ENCODE measurements at places on chromosomes 12 and 14. TPM values are rescaled to one million over a fixed set of nuclear protein-coding genes. Genes with fewer than 3 reads are reported as not detected.

Gene INHBE
- not detected for total RNA-seq

Gene STK38L
- 65.9 TPM for total RNA-seq

Gene DNAJC22
- total RNA-seq, result 0.93 TPM

Gene PAPOLA
- total RNA-seq, result 85.2 TPM

Gene HRK
- total RNA-seq, result not detected

Gene HPD
- 1.3 TPM for total RNA-seq

Gene MAP3K9
- total RNA-seq, result 3.2 TPM

Gene ANKRD33
- total RNA-seq, result not detected

GRCh38 chr14:22036541-22037239 is 363.1 kb upstream of the OR4E1 start:
- H3K36me3 ChIP-seq, result no peaks in the 10 kb centered on the region
- H3K27me3 ChIP-seq, result no peaks in the 10 kb centered on the region
- no peak overlapping the region for H3K4me3 ChIP-seq

DNA sequence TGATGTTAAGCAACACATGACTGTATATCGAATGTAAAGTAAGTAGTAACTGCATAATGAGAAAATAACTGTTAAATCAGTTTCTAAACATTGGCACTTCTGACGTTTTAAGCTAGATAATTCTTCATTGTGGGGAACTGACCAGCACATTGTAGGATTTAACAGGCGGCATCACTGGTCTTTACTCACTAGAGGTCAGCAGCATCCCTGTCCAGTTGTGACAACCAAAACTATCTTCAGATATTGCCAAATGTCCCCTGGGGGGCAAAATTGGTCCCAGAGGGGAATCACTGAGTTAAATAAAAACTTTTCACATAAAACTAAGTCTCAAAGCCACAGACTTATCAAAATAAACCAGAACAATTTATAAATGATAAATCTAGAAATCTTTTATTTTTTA is 65.3 kb downstream of the BLTP3B start:
- peaks cover 14% of the 10 kb centered on the region for H3K36me3 ChIP-seq
- no peak for DNase-seq
- no peak overlapping the region for H3K27ac ChIP-seq
- no peak overlapping the region for H3K4me3 ChIP-seq
- no peaks in the 10 kb centered on the region for H3K27me3 ChIP-seq
- no peaks in the 10 kb centered on the region for H3K4me1 ChIP-seq

- H3K27ac ChIP-seq, result no peak overlapping the region
- no peak overlapping the region for H3K4me3 ChIP-seq
- no peaks in the 10 kb centered on the region for H3K36me3 ChIP-seq
- DNase-seq, result no peak
- no peaks in the 10 kb centered on the region for H3K4me1 ChIP-seq
Measured at GRCh38 chr14:67999705-68000384, 180.3 kb downstream of the RAD51B start.

DNA sequence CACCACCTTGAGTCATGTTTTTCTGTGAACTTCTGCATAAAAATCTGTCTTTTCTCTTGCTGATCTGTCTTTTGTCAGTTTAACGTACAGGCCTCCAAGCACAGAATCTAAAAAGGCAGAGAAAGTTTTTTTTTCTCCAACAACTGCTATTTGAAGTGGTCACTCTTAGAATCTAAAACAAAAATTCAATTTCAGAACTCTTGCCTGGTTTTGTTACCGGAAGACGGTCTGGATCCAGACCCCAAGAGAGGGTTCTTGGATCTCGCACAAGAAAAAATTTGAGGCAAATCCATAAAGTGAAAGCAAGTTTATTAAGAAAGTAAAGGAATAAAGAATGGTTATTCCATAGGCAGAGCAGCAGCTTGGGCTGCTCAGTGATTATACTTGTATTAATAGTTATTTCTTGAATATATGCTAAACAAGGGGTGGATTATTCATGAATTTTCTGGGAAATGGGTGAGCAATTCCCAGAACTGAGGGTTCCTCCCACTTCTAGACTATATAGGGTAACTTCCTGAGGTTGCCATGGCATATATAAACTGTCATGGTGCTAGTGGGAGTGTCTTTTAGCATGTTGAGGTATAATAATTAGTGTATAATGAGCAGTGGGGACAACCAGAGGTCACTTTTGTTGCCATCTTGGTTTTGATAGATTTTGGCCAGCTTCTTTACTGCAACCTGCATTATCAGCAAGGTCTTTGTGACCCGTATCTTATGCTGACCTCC is 150.0 kb upstream of the PLEKHA5 start:
- no peaks in the 10 kb centered on the region for H3K36me3 ChIP-seq
- no peaks in the 10 kb centered on the region for H3K27me3 ChIP-seq
- H3K4me3 ChIP-seq, result no peak overlapping the region
- no peak overlapping the region for H3K27ac ChIP-seq
- H3K4me1 ChIP-seq, result no peaks in the 10 kb centered on the region

DNA sequence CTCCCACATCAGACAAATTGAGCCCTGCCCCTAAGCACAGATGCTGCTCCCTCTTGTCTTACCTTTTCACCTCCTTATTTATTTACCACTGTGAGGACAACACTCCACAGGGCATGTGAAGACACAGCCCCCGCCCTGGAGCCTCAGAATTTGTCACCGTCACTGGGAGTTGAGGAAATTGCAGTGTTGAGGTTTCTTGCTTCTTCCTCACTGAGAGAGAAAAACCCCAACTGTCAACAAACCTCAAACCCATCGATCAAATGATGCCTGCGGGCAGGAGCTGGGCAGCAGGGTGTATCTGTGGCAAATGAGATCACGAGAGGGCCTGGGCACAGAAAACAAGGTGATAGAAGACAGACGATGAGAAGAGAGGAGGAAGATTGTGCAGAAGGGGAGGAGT is 30.5 kb upstream of the PLEKHG3 start:
- peaks cover 7% of the 10 kb centered on the region for H3K4me1 ChIP-seq
- H3K4me3 ChIP-seq, result no peak overlapping the region

GRCh38 chr14:73796415-73796814 is 55.2 kb upstream of the PTGR2 start:
- peaks cover 14% of the 10 kb centered on the region for H3K4me1 ChIP-seq
- no peak overlapping the region for H3K4me3 ChIP-seq
- H3K27me3 ChIP-seq, result no peaks in the 10 kb centered on the region
- no peak for DNase-seq
- no peaks in the 10 kb centered on the region for H3K36me3 ChIP-seq

DNA sequence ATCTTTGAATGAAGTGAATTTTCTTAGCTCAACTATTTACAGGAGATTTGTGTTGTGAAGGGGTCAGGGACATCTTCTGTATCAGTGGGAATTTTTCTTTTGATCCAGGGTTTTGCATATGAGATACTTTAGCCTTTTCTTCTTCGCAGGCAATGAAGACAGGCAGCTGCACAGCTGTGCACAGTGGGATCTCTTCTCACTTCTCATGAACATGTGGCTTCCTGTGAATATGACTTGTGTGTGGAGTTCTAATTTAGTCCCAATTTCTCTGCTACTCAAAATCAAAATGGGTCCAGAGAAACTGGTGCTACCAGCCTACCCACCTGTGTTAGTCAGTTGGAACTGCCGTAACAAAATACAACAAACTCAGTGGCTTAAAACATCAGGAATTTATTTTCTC is 37.8 kb downstream of the ARF6 start:
- H3K27me3 ChIP-seq, result no peaks in the 10 kb centered on the region
- no peak for DNase-seq
- no peaks in the 10 kb centered on the region for H3K36me3 ChIP-seq
- no peak overlapping the region for H3K4me3 ChIP-seq

- no peak overlapping the region for H3K27ac ChIP-seq
- no peak for DNase-seq
- H3K4me3 ChIP-seq, result no peak overlapping the region
- no peaks in the 10 kb centered on the region for H3K27me3 ChIP-seq
- H3K4me1 ChIP-seq, result no peaks in the 10 kb centered on the region
Measured at GRCh38 chr14:78767436-78767835, 597.3 kb downstream of the NRXN3 start.

DNA sequence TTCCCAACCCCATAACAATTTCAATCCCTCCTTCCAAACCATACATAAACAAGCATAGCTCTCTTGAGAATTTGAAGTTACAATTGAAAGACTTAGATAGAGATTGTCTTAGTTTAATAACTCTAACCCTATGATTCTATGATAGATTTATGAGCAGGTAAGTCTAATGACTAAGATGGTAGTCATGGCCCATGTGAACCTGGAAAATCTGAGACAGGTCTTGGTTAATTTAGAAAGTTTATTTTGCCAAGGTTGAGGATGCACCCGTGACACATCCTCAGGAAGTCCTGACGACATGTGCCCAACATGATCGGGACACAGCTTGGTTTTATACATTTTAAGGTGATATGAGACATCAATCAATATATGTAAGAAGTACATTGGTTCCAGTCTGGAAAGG is 248.8 kb downstream of the KCNH5 start:
- no peak overlapping the region for H3K4me3 ChIP-seq
- H3K27me3 ChIP-seq, result no peaks in the 10 kb centered on the region
- no peaks in the 10 kb centered on the region for H3K36me3 ChIP-seq
- no peaks in the 10 kb centered on the region for H3K4me1 ChIP-seq
- H3K27ac ChIP-seq, result no peak overlapping the region

DNA sequence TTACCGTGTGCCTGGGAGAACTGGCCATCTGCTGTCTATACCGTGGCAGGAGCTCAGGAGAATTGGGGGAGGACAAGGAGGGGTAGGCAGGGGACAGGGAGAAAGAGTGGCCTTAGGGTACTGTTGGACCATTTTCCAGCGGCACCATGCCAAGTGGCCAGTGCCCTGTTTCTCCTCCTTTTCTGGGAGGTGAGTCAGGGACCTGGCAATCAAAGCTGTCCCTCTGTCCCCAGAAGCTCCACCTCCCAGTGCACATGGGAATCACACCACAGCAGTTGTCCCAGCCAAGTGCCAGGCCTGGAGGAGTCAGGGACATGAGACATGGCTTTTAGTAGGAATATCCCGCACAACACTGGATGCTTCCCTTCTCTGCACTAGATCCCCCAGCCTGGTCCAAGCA is 118.0 kb downstream of the GCH1 start:
- peaks cover 5% of the 10 kb centered on the region for H3K4me1 ChIP-seq
- H3K27ac ChIP-seq, result peak overlapping the region; percentile 97
- H3K4me3 ChIP-seq, result no peak overlapping the region
- H3K36me3 ChIP-seq, result peaks cover 77% of the 10 kb centered on the region

- no peak overlapping the region for H3K4me3 ChIP-seq
- H3K27ac ChIP-seq, result no peak overlapping the region
- peaks cover 5% of the 10 kb centered on the region for H3K36me3 ChIP-seq
- H3K4me1 ChIP-seq, result no peaks in the 10 kb centered on the region
- H3K27me3 ChIP-seq, result no peaks in the 10 kb centered on the region
Measured at GRCh38 chr12:111816065-111816615, 25.9 kb upstream of the MAPKAPK5 start.

DNA sequence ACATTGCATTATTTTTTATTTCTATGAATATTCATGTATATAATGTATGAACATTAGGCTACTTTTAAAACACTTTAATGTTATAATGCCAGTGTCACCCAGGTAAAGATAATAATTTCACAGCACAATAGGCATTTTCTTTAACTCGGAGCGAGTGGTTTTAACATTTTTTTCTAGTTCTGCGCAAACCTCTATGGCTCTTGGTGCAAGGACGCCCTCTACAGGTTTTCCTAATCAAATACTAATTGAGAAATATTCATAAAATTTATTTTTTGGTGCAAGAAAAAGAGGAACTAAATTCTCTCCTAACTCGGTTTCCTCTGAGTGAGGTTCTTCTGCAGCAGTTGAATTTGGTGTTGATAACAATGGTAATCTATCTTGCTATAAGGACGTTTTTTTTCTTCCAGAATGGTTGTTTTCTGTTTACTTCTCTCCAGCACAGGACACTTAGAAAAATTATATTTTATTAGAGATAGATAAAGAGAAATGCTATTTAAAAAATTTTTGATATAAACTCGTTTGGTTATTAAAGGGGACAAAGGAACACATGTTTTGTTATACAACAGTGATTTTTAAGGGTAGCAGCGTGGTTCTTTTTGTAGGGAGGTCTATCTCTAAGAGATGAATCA is 2.4 kb upstream of the WIF1 start:
- H3K27ac ChIP-seq, result no peak overlapping the region
- no peak for DNase-seq
- H3K4me3 ChIP-seq, result no peak overlapping the region
- H3K36me3 ChIP-seq, result no peaks in the 10 kb centered on the region
- H3K27me3 ChIP-seq, result peaks cover 13% of the 10 kb centered on the region

- H3K27me3 ChIP-seq, result no peaks in the 10 kb centered on the region
- no peak for DNase-seq
- no peak overlapping the region for H3K4me3 ChIP-seq
- no peaks in the 10 kb centered on the region for H3K36me3 ChIP-seq
Measured at GRCh38 chr14:83384253-83384652, 1850.6 kb upstream of the SEL1L start.

DNA sequence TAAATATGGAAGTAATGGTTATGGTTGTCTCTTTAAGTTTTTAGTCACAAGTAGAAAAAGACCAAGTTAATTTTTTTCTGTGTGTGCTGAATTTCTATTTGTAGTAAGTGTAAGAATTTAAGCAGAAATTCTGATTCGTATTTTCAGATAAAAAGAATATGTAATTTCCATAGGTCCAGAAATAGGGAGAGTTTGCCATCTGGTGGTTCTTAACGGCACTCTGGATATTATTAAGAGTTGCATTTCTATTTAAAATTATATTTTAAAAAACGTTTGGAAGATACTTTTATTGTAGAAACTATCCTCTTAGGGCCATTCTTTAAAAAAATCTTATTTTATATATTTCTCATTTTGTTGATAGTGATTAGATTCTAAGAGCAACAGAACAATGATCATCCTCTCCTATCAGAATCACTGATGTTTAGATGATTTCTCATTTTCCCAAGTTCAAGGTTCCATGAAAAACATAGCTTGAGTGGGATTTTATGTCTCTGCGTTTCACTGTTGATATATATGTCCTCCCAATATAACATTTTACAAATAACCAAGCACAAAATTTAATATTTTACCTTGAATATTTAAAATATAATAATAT is 88.3 kb downstream of the LRRK2 start:
- no peak overlapping the region for H3K27ac ChIP-seq
- no peaks in the 10 kb centered on the region for H3K27me3 ChIP-seq
- H3K4me1 ChIP-seq, result no peaks in the 10 kb centered on the region
- no peak overlapping the region for H3K4me3 ChIP-seq
- DNase-seq, result no peak

DNA sequence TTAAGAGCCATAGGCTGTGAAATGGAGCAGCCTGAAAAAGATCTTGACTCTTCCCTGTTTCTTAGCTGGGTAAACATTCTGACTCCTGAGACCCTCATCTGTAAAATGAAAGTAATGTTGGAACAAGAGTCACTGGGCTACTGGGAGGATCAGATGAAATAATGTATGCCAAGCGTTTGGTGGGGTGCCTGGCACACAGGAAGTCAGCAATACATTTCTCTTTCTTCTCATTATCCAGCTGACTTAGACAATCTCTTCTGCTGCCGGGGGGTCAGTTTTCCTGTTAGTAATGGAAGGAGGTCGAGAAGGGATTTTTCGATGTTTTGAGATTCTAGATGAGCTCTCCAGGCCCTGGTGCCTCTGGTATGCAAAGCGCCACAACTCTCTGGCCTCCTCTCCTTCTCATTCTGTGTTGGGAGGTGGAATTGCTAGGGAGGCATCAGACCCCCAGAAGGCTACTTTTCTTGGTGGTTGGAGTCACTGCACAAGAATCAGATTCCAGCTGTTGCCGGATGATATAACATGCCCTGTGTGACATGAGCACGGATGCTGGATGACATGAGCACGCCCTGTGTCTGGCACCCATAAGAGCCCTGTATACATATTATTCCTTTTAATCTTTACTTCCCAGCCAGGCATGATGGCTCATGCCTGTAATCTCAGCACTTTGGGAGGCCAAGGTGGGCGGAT is 4.3 kb downstream of the OASL start:
- no peaks in the 10 kb centered on the region for H3K4me1 ChIP-seq
- no peak overlapping the region for H3K4me3 ChIP-seq
- no peak overlapping the region for H3K27ac ChIP-seq
- no peaks in the 10 kb centered on the region for H3K27me3 ChIP-seq
